ENCODE measurements at places on chromosomes 12 and 14. TPM values are rescaled to one million over a fixed set of nuclear protein-coding genes. Genes with fewer than 3 reads are reported as not detected.

Gene KRT80
- total RNA-seq, result 0.44 TPM

Gene GPR65
- total RNA-seq, result not detected

Gene STYX
- total RNA-seq, result 33.9 TPM

Gene SLC5A8
- total RNA-seq, result not detected

Gene ZNF385A
- total RNA-seq, result 6.0 TPM

Gene ERP27
- total RNA-seq, result not detected

Gene GALNT8
- total RNA-seq, result 0.27 TPM

Gene CLEC4D
- total RNA-seq, result not detected

Gene GDF3
- total RNA-seq, result not detected

Gene PLXNC1
- not detected for total RNA-seq

Gene RASSF3
- 41.8 TPM for total RNA-seq

Gene BHLHE41
- total RNA-seq, result 2.8 TPM

Gene SLC38A1
- total RNA-seq, result 45.7 TPM

Gene MGAT4C
- 0.18 TPM for total RNA-seq

Gene KLRC1
- not detected for total RNA-seq

Gene TMEM52B
- not detected for total RNA-seq

Gene SCYL2
- 7.1 TPM for total RNA-seq

Gene SRRM4
- total RNA-seq, result not detected

Gene VWF
- 0.06 TPM for total RNA-seq

Gene AQP5
- not detected for total RNA-seq

Gene INHBC
- total RNA-seq, result not detected

Gene SLC8A3
- not detected for total RNA-seq

Gene PZP
- total RNA-seq, result not detected

Gene FBLN5
- not detected for total RNA-seq

Gene PRH2
- not detected for total RNA-seq

Gene C12orf76
- total RNA-seq, result 17.3 TPM

Gene RPL36AL
- 210 TPM for total RNA-seq

Gene TAS2R50
- not detected for total RNA-seq

All from G401 (cell line).